Fibroblast of skin of left biceps (primary cell): ENCODE measurements at places on chromosomes 16 and 17.

DNA sequence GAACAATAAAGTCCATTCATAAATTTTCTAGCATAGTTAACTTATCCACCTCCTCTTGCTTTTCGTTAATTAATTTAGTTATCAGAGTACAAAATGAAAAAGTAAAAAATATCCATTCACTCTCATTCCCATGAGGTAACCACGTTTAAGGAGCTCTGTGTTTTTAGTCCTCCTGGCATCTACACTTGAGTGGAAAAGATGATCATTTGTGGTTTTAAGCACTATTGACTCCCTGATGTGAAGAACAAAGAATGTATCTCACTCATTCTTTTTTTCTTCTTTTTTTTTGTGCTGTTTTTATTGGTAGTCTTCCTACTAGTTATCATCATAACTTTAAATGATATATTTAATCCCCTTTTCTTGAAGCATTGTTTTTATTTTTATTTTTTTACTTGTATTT lies 26.1 kb downstream of the QPRT start:
- no peak for DNase-seq

DNA sequence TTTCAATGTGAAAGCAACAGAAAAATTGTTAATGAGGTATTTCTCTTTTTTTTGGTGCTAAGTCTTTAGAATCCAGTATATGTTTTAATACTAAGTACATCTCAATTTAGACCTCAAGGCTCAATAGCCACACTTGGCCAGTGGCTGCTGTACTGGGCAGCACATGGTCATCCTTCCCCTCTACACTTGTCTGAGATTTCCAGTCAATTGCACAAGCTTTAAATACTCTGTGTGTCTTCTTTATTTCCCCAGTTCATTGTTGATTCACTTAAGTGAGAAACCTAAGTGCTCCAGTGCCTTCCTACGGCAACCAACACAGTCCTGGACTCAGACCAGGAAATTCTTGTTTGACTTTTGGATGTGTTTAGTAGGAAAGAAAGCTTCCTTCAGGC lies 62.2 kb downstream of the TNRC6C start:
- DNase-seq, result no peak

DNA sequence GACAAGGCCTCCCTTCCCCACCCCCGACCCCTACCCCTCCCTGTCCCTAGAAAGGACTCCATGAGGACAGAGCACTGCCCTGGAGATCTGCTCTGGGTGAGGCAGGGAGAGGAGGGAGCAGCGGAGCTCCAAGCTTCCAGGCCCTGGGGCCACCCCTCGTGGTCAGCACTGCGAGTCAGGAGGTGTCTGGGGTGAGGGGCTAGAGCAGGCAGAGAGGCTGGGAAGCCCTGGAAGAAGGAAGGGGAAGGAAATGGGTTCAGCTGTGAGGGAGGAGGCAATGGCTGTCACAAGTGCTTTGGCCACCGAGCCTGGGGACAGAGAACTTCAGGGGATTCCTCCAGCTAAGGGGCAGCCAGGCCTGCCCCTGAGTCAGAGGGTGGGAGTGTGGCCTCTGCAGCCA lies 28.2 kb upstream of the DNAI2 start:
- no peak for DNase-seq

DNA sequence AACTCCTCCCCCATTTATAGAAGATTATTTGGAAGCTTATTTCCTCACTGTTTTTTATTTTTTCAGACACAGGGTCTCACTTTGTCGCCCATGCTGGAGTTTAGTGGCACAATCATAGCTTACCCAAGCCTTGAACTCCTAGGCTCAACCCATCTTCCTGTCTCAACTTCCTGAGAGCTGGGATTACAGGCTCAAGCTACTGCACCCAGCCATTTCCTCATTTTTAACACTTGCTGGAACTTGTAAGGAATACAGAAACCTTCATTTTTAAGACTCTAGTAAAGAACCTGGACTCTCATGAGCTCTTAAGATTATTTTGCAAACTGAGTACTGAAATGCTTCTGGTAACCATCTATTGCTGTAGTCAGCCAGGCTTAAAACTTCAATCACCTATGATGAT lies 29.9 kb downstream of the KANSL1 start:
- no peak for DNase-seq

- DNase-seq, result no peak
These were observed 129.7 kb upstream of the GSE1 start for GRCh38 chr16:85483424-85483823.

DNA sequence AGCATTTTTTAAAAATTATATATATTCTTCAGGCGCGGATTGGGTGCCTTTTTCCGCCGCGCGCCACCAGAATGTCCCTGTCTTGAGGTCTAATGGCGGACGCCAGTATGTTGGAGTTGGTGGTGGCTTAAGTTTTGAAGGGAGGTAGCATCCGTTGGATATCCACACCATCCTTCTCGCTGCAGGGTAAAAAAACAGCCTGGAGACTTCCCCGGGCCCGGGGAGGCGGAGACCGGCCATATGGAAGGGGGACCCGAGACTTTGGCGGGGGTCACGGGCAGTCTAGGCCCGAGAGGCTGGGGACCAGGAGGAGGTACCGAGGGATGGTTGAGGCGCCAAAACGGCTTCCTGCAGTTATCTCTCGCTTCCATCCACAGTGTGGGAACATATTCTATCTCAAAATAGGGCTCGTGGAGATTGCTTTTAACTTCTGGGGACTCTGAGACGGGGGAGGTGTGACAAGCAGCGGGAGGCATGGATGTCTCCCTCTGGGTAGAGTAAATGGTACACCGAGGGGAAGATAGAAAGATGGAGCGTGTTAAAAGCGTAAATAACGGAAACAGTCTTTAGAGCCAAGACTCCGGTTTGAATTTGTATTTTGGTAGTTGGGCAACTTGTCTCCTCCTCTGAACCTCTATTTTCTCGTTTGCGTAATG lies at the start of gene SF3B3:
SF3B3 (plus strand) TSS at position 74 of the 656 bp plus-strand sequence. CDS start 2,841 bp downstream, outside the sequence.
- DNase-seq, result no peak

DNA sequence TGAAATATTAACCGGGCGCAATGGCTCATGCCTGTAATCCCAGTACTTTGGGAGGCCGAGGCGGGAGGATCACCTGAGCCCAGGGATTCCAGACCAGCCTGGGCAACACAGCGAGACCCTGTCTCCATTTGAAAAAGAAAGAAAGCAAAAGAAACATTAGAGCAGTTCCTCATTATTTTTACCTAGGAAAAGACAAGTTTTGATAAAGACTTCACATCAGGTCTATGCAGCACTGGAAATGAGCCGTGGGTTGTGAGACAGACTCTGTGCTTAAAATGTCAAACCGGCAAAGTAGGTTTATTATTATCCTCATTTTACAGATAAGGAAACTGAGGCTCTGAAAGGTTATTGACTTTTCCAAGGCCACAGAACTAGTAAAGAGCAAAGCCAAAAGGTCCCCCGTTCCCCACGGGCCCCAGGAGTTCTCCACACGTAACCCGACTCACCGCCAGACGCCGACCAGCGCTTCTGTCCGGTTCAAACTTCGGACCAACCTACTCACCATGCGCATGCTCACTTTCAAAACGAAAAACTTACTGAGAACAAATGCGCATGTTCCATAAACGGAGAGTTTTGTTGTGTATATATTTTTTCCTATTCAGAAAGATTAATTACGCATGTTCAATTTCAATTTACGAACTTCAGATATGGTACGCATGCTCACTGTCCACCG lies 356 bp downstream of the TUBD1 start:
- DNase-seq, result no peak

GRCh38 chr16:53502331-53503269 lies at the start of gene AKTIP:
Gene AKTIP, minus strand, starts transcription at chr16:53503209. Its CDS starts 2,950 bp downstream, at chr16:53500259.
- DNase-seq, result no peak

GRCh38 chr17:19398301-19399181 lies 11.6 kb upstream of the MFAP4 start:
- DNase-seq, result no peak

DNA sequence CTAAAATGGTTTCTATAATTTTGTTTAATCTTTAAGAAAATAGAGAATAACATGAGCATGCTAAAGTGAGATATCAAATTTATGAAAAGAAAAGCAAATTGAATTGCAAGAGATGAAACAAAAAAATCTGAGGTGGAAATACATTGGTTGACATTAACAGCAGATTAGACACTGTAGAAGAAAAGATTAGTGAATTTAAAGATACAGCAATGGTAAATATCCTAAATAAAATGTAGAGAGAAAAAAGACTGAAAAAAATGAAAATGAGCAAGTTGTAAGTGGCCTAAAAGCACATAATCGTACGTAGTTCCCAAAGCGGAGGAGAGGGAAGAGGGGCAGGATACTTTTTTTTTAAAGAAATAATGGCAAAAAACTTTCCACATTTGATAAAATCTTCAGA lies 30.5 kb upstream of the ALDH3A2 start:
- DNase-seq, result no peak

- no peak for DNase-seq
These were observed 6.3 kb downstream of the STARD3 start for GRCh38 chr17:39643271-39643670.

GRCh38 chr17:75566416-75566815 lies 21.2 kb upstream of the MYO15B start:
- no peak for DNase-seq

DNA sequence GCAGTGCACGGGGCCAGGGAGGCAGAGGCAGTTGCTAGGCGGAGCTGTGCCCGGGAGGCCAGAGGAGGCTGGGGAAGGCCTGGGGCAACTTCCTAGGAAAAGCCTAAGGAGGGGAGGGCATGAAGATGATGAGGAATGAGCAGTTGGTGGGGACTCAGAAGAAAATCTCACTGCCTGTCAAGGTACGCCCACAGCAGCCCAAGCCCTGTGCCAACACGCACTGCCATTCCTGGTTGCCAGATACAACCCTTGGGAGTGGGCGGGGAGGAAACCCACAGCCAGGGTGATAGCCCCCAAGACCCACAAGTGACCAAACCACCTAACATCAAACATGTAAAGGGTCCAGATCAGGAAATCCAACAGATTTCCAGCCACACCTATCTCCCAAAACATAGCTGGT lies 36.2 kb downstream of the SMPD3 start:
- no peak for DNase-seq

GRCh38 chr17:76090517-76091129 lies 11.6 kb downstream of the ZACN start:
- DNase-seq, result no peak

DNA sequence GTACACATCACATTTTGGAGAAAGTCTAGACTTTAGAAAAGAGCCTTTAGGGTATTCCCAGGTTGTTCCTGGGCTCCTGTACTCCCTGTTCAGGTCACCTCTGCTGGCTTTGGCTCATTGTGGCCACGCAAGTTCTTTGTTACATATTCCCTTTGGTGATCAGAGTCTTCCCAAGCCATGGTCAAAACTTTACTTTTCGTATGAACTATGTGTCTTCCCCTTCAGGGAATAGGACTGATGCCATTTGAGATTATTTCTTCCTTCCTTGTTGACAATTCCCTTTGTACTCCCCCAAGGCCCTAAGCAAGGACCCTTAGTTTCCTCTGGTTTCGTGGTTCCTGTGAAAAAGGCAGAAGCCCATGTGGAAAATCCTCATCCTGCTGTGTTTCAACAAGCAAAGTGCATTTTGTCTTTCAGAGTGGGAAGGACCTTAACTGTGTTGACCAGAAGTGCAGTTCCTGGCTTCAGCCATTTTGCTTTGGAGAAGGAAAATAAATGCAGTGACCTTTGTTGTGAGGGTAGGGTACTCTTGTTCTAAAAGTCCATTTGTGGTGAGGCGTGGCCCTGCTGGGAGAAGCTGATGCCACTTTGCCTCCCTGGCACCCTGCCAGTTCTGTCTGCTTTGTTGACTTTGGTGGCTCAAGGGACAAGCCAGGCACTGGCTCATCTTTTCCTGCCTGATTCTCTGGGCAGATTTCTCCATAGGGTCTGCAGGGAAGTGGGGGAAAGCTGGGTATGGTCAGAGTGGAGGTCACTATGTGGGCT lies 55.1 kb downstream of the ZNRF1 start:
- DNase-seq, result no peak

DNA sequence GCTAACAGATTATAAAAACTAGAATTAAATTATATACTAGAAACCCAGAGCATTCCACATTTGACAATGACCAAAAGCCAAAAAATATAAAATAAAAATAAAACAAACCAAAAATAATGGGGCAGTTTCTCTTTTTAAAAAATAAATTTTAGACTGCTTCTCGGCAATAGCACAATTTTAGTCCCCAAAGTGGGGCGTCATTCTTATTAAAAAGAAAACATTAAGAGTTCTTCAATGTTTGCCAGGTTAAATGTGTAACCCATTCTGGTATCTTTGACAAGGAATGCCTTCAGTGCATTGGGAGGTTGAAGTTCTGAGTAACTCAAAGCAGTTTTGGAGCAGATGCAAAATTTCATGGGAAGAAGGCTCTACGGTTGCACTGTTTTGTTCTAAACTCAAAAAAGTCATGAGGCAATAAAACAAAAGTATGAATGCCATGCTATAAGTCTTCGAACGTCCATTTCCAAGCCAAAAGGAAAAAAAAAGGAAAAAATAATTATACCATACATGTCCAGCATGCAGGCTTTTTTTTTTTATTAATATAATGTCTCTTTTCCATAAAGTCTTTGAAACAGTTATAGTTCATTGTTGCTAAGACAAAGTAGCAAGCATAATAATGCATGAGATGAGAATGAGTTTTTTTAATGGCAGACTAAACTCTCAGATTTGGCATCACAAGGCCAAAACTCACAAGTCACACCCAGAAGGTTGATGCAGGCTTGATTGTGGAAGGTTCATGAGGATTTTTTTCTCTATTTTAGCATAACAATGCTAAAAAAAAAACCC lies 3.1 kb downstream of the MAF start:
- DNase-seq, result no peak

GRCh38 chr17:21033350-21033749 lies 9.5 kb downstream of the USP22 start:
- DNase-seq, result no peak

DNA sequence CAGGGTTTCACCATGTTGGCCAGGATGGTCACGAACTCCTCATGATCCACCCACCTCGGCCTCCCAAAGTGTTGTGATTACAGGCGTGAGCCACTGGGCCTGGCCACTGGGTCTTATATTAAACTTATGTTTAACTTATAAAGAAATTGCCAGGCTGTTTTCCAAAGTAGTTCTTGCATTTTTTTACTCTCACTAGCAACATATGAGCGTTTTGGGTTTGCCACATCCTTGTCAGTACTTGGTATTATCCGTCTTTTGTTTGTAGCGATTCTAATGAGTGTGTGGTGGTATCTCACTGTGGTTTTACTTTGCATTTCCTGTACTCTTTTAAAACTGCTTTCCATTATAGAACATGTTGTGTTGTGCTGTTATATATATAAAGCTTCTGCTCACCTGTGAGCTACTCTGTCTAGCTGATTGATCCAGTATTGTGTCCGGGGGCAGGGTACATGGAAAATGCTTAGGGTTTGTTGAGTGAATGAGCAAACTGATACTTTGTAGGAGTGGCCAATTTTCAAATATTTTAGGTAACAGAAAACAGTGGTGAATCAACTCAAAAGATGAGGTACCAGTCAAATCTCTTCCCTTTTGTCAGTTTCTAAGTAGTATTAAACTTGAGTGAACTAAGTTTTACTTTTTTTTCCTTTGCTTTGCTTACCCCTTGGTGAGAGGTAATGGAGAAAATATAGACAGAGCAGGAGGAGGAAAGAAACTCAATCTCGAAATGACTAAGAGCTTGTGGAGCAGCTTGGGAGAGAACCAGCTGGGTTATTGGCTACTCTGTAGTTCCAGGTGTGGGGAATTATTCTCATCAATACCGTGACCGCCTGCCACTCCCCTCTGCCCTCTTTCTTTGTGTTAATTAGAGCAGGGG lies 75.8 kb downstream of the PITPNC1 start:
- DNase-seq, result no peak
